Activated CD4-positive, alpha-beta T cell treated with anti-CD3 and anti-CD28 coated beads for 36 hours (primary cell): ENCODE measurements at places on chromosomes 2 and 18. TPM values are rescaled to one million over a fixed set of nuclear protein-coding genes. Genes with fewer than 3 reads are reported as not detected.

DNA sequence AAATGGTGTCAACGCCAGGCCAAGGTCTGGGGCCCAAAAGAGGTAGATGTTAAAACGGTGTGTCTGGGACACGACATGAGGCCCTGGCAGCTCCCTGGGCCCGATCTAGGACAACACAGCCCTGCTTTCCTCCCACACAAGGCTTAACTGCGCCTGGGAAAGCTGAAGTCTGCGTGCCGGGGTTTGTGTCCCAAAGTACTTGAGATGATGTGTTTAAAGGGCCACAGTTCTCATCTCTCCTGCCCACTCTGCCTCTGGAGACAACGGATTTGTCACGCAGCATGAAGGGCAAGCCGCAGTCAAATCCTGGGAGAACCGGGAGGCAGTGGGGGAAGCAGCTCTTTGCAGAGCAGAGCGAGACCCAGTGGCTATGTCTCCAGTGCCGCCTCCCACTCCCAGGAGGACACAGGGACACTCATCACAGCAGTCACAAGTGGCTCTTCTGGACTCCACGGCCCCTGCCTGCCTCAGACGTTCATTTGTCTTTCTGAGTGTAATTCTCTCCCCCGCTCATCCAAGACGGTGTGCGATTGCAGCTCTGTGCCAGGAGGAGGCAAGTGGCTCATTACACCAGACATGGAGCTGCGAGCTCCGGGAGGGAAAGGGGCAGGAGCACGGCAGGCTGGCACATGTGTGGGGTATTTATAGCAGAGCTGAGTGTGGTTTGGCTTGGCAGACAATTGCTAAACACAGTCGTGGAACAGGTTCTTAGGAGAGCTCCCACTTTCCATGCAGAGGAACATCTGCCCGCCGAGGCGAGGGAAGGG lies 57.7 kb upstream of the SEMA4C start:
- H3K27ac ChIP-seq: no peak overlapping the region
- peaks cover 21% of the 10 kb centered on the region for H3K4me1 ChIP-seq

DNA sequence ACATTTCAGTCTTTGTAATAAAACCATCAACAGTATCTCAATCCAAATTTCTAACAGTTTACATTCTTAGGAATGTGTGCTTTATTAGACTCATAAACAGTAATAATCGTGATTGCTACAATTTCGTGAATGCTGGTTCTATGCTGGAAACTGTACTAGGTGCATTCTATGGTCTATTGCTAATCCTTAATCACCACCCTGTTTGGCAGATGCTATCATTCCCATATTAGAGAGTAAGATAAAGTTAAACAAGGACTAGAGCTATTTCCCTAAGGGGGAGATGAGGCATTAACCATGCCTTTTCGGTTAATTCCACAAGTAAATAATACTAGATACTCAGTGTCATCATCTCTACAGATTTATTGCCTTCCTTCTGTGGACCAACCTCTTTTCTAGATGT lies 244.0 kb downstream of the PAX3 start:
- H3K4me3 ChIP-seq: no peak overlapping the region
- peaks cover 32% of the 10 kb centered on the region for H3K27me3 ChIP-seq
- no peaks in the 10 kb centered on the region for H3K36me3 ChIP-seq
- H3K4me1 ChIP-seq: no peaks in the 10 kb centered on the region
- DNase-seq: no peak

- DNase-seq: no peak
- H3K4me1 ChIP-seq: peaks cover 50% of the 10 kb centered on the region
- peaks cover 7% of the 10 kb centered on the region for H3K27me3 ChIP-seq
- H3K36me3 ChIP-seq: no peaks in the 10 kb centered on the region
- peak overlapping the region; percentile 84 for H3K4me3 ChIP-seq
Measured at GRCh38 chr2:230864122-230864604, 579 bp upstream of the ITM2C start.

GRCh38 chr18:79576686-79577351 lies 102.8 kb upstream of the CTDP1 start:
- H3K4me1 ChIP-seq: peaks cover 2% of the 10 kb centered on the region
- no peak for DNase-seq
- no peak overlapping the region for H3K27ac ChIP-seq
- peaks cover 6% of the 10 kb centered on the region for H3K36me3 ChIP-seq
- H3K27me3 ChIP-seq: no peaks in the 10 kb centered on the region
- H3K4me3 ChIP-seq: no peak overlapping the region

TBR1 gene
- total RNA-seq: 0.04 TPM

SIGLEC15 gene
- not detected for total RNA-seq
